ELF-1 (cell line): ENCODE measurements at places on chromosomes 1 and 21.

- DNase-seq = no peak
Measured at GRCh38 chr1:24596401-24596880, 40.6 kb downstream of the NCMAP start.

DNA sequence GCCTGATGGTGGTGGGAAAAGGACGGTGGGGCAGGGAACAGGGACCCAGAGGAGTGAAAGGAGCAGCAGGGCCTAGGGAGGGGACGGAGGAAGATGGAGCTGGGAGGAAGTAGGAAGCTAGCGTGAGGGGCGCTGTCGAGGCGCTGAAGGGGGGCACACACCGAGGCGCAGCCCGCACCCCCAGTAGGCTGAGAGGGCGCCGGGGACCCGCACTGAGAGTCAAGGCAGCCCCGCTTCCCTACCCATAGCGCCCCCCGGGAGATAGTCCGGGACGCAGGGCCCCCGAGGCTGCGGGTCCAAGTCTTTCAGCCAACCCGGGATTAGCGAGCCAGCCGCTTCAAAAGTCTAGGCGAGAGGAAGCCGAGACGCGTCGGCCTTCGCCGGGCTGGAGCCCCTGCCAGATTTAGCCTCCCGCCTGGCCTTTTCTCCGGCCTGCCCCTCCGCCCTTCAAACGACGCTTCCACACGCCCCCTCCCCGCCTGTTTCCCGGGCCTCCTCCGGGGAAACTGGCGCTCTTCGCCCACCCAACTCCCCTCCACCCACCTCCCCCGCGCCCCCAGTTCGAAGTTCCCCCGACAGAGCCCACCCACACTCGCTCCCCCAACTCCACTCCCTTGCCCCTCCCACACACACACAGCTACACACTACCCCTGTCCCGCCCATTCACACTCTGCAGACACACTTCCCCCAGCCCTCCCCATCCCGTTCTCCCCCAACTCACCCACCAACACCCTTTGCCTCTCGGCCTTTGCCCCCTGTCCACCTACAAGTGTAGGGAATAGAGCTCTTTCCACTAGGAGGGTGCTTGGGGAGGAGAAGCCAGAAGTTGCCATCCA, 7.8 kb upstream of the PROX1 start:
- DNase-seq = peak; percentile 58

- peak; percentile 62 for DNase-seq
Measured at GRCh38 chr1:1132042-1132950, 16.4 kb upstream of the C1orf159 start.

DNA sequence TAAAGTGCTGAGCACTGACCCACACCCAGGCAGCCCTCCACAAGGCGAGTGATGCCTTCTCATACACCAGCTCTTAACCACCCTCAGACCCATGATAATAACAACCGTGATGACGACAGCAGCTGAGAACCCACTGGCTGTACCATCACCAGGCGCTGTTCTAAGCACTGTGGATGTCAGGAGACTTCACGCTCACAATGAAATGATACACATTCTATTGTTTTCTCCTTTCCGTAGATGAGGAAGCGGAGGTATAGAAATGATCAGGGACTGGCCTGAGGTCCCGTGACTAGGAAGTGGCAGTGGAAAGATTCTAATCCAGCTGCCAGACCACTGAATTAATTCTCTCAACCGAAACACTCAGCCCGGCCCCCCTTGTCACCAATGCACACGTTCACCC, 32.6 kb downstream of the SDC3 start:
- DNase-seq = no peak

DNA sequence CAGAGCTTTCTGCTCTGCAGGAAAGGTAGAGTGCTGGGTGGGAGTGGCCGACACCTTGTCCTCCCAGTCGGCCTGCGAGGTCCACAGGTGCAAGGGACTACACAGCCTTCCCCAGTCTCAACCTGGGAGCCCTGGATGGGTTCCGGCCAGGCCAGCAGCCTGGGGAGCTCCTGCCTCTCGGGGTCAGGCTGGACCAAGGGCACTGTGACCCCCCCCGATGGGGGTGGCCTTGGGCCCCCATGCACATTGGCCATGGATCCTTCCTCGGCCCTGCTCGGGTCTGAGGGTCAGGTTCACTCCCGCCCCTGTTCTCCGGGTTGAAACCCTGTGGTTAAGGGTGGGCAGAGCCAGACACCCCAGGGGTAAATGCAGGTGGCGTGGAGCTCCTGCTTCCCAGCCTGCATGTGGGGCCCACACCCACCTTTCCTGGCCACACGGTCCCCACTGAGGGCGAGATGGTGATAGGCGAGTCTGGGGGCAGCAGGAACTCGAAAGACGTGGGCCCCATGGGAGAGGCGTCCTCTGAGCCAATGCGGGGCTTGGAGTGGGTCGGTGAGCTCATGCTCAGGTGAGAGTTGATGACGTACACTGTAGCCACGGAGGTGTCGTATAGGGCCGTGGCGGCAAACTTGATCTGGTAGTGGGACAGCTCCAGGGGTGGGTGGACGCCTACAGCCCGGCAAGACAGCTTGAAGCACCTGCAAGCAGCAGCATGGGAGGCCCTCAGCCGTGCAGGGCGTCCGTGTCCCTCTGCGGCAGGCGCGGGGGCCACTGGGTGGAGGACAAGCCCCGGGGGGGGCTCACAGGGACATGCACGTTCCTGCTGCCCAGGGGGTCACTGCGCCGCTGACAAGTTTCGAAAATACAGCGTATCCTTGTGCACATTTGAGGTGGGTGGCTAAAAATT, 10.8 kb upstream of the TMEM52 start:
- DNase-seq = peak; percentile 6

DNA sequence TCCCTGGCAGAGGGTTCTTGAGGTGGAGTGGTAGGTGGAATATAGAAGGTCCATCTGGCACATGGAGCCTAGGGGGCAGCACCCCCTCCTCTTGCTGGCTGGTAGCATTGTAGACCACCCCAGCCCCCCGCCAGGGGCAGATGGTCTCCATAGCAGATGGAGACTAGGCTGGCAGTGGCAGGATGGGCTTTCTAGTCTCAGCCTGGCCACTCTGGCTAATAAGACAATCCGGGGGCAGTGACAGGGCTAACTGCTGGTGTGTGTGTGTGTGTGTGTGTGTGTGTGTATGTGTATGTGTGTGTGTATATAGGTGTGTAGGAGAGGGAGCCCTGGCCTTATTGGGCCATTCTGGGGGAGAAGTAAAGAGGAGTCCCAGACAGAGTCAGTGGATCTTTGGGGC, 16.1 kb downstream of the UTP11 start:
- no peak for DNase-seq

DNA sequence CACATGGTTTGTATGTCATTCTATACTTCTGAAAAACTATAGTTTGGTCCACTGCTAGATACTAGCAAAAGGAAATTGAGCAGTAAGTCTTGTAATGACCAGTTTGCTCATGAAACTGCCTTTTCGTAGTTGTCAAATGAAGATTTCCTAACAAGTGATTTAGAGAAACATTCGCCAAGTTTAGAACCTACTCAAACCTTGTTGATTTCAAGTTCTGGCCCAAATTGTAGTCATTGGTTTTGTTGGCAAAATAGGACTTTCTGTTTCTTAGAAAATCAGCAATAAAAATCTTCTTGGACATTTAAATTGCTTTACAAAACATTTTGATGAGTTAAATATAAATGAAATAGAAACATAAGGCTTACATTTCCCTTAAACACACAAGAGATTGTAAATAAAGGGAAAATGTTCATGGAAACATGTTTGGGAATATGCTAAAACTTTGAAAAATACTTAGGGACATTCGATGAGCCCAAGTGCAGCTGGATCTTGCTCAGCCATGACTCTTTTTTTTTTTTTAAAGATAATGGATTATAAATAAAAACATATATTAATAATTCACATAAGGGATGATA, 178.5 kb upstream of the LYPLAL1 start:
- no peak for DNase-seq
